Activated CD8-positive, alpha-beta memory T cell treated with anti-CD3 and anti-CD28 coated beads for 48 hours (primary cell): ENCODE measurements at places on chromosomes 4 and X.

DNA sequence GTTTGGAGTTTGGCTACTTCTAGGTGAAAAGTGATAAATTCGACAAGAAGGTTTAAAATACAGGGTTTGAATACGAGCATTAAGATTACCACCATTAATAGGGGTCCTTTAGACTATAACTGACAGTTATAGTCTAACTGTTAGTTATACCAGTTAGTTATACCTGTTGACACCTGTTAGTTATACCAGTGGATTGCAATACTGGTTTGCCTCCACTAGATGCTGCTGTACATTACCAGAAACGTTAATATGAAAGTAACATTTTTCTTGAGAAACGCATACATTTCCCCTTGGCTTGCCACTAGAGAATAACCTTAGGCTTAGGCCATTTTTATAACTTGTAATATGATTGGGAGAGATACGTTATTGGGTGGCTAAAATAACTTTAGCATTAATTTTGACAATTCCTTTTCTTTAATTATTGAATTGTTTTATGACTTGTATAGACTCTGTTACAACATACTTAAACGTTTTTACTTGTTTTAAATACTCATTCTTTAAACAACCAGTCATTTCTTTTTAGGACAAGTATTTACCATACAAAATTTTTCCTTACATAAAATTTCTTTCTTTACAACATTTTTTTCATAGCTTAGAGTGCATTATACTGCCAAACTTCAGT, 911.2 kb downstream of the FSTL5 start:
- DNase-seq, result no peak

DNA sequence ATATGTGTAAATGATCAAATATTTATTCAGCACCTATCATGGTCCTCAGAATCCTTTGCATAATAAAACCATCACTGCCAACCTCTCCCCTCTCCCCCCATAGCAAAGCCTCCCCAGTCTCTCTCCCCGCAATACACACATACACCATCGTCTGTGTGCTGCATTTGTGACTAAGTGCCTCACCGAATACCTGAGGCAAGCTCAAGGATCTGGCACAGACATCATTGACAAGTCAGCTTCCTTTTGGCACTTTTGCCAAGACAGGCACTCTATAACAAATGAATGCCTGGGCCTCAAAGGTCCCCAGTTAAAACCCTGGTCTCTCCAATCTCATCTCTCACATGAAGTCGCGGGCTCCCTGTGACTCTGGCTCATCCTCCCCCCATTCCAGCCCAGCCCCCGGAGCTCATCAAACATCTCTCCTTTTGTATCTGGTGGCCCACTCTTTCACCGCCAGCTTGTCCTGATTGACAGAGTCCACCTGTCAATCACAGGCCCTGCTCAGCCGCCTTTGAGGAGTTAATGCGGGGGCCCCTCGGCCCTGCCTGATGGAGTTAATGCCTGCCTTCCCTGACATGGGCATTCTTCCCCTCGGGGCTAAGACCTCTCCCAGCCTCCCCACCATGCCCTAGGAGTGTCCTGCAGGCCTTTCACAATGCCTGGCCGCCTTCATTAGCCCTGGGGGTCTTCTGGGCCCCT, 135.8 kb upstream of the ATP6AP2 start:
- DNase-seq, result no peak

DNA sequence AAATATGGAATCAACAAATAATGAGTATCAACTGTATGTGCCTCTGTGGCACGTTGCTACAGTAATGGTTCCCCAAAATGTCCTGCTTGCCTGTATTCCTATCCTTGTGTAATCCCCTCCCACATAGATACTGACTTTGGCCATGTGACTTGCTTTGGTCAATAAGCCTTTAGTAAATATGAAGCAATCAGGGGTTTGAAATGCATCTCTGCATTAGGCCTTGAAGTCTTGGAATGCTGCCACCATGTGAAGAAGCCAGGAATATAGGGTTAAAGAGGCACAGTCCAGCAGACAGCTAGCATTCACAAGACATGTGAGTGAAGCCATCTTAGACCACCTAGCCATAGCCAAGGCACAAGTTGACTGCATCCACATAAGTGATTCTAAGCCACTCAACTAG, 190.9 kb downstream of the GABRB1 start:
- DNase-seq, result no peak

- no peak for DNase-seq
Observed at GRCh38 chrX:133215747-133216146, 2.4 kb downstream of the TFDP3 start.

- no peak for DNase-seq
Observed at GRCh38 chr4:56655209-56655626, 25.9 kb downstream of the HOPX start.

DNA sequence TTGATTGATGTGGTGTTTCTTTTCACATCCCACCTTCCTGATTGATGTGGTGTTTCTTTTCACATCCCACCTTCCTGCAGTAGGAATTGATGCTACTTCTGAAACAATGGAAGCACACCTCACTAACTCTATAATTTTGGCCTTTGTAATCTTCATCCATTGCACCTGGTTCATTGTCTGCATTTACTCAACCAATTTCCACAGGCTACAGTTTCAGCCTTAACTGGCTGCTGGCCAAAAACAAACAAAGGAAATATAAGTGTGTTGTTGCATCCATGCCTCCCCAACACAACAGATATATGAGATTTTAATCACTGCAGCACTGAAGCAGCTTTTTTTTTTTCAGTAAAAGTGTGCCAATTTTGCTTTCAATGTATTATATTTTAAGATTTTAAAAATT, 867.6 kb upstream of the PCDH7 start:
- DNase-seq, result no peak

DNA sequence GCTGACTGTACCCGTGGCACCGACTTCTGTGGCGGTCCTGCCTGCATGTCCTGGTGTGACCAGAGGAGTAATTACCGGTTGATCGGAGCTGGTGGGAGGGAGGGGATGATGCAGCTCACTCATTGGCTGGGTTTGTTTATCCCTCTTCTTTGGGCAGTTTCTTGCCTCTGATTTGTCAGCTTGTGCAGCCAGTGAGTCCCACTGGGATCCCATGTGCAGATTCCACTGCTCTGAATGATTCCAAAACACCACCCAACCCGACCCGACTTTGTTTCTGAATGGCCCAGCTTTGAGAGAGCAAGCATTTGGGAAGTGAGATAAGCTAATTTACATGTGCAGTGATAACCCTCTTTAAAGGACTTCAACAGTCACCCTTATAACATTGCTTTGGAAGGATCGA, 13.8 kb downstream of the FHDC1 start:
- no peak for DNase-seq

GRCh38 chr4:101835121-101835904, 44.8 kb downstream of the BANK1 start:
- no peak for DNase-seq

DNA sequence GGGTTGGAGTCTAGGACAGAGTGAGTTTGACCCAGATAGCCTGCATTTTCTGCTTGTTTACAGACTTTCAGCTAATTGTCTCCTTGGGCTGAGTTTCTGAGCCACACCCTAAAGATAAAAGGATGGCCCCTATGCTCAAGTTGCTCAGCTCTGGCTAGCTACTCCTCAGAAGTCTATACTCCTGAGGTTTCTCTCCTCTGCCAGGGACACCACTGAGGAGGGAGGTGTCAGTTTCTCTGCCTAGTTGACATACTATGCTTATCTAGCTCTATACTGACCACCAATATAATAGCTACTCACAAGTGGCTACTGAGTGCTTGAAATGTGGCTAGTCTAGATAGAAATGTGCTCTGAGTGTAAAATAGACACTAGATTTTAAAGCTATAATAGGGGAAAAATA, 23.6 kb downstream of the HADH start:
- no peak for DNase-seq

GRCh38 chr4:26861434-26862186, 969 bp downstream of the STIM2 start:
- peak; percentile 40 for DNase-seq

- DNase-seq, result no peak
Observed at GRCh38 chrX:129636175-129636681, 18.5 kb downstream of the APLN start.
